Stimulated activated CD4-positive, alpha-beta T cell treated with anti-CD3 and anti-CD28 coated beads, Interleukin-2, amount 100 ng/mL, for 48 hours (primary cell): ENCODE measurements at places on chromosomes 4 and X.

DNA sequence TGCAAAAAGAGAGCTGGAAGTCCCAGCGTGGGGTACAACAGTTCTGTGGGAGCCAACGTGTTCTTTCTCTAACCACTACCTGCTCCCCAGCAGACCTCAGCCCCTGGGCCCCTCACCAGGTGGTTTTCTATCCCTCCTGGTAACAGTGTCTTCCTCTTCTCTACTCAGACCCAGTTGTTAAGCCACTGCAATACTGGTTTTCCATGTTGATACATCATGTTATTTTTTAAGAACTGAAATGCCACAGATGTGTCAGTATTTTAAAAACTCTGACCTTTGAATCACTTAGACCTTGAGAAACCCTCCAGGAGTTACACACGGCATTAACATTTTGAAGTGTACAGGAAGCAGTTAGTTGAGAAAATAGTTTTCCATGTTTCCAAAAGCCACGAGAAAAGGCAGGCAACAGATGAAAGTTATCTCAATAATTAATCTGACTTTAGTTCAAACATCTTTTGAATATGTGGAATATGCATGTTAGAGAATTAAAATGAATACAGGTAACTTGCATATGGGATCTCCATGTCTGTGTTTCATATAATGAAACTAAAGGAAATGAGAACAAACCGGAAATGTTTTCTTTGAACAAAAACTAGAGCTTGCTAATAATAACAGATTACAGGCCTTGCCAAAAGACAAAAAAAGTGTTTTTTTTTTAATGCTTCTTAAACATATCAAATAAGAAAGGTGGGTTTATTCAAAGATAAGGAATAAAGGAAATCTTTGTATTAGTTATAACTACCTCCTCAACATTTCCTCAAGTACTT is 108.8 kb downstream of the ZNF827 start:
- no peak for DNase-seq

DNA sequence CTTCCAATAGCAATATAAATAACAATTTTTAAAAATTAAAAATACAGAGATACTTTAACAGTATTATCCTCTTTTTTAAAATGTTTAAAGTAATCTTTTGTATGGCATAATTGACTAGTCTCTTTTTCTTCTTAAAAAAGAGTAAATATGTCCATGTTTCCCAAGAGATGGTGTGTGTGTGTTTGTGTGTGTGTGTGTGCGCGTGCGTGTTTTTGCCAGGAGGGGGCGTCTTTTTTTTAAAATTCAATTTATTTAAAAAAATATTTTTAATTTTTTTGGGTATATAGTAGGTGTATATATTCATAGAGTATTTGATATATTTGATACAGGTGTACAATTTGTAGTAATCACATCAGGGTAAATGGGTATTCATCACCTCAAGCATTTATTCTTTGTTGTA is 1073.7 kb downstream of the PCDH7 start:
- DNase-seq, result no peak

DNA sequence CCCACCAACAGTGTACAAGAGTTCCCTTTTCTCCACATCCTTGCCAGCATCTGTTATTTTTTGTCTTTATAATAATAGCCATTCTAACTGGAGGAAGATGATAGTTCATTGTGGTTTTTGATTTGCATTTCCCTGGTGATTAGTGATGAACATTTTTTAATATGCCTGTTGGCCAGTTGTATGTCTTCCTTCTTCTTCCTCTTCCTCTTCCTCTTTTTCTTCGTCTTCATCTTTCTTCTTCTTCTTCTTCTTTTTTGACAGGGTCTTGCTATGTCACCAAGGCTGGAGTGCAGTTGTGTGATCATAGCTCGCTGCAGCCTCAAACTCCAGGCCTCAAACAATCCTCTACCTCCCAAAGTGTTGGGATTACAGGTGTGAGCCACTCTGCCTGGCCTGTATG is 87.4 kb downstream of the CCDC160 start:
- no peak for DNase-seq

- peak; percentile 9 for DNase-seq
Observed at GRCh38 chrX:139932073-139932900, 566 bp downstream of the ATP11C start.

- DNase-seq, result no peak
Observed at GRCh38 chr4:69133993-69134392, 37.7 kb downstream of the UGT2B7 start.

DNA sequence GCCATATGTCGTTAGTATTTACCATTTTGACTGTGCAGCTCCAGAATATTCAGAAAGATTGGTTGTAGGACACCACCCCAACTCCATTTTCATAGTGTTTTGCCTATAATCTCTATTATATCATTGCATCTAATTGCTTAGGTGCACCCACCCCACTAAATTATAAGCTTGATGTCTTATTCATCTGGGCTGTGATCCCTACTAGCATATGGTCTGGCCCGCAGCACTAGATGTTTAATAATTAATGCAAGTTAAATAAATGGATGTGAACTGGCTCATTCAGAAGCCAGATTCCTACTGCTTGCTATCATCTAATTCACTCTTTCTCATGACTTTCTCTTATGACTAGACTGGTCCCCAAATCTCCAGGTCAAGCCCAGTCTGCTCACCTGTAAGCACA is 143.5 kb downstream of the RELL1 start:
- DNase-seq, result no peak

DNA sequence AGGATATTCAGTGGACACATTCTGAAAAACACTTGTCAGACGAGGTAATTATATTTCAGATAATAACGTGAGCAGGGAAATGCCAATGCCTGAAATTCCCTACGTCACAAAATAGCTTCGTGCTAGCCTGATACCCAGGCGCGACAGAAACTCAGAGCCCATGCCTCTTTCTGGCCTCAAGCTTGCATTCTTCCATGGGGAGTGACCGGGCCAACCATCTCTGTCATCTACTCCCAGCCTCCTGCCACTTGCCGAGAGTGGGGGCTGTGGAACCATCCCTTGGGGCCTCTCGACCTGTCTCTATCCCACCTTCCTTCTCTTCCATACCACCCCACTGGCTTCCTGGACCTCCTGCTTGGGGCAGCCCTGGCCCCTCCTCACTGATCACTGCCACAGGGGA is 34.5 kb upstream of the CDKN2AIP start:
- DNase-seq, result no peak
